Activated naive CD4-positive, alpha-beta T cell (primary cell): ENCODE measurements at places on chromosomes 1 and 21.

DNA sequence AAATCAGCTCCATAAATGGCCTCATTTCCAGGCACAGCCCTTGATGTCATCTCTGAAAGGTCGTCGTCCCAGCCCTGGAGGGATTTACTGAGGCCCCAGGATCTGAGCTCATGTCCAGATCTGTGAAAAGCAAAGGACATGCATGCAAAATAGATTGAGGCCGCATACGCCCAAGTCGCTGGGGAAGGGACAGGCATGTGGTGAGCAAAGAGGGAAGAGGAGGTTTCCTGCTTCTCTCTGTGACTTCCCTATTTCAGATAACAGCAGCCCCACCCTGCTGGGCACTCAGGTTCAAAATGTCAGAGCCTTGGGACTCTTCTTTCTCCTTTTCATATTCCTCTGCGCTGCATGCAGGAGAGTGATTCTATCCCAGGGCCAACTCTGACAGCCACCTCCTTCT lies 197.2 kb downstream of the ADSS2 start:
- DNase-seq: no peak

- DNase-seq: no peak
Measured at GRCh38 chr1:153395136-153395685, 4.3 kb upstream of the S100A8 start.

- no peak for DNase-seq
Measured at GRCh38 chr1:171152549-171152948, 32.6 kb upstream of the FMO2 start.

DNA sequence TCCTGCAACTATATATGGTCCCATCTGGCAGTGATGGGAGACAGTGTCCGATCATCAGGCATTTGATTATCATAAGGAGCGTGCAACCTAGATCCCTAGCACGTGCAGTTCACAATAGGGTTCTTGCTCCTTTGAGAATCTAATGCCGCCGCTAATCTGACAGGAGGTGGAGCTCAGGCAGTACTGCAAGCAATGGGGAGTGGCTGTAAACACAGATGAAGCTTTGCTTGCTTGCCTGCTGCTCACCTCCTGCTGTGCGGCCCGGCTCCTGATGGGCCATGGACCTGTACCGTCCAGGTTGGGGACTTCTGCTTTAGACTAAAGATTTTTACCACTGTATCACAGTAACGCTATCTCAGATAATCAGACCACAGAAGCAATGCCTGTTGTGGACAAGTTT lies 63.8 kb downstream of the TGFB2 start:
- DNase-seq: no peak

DNA sequence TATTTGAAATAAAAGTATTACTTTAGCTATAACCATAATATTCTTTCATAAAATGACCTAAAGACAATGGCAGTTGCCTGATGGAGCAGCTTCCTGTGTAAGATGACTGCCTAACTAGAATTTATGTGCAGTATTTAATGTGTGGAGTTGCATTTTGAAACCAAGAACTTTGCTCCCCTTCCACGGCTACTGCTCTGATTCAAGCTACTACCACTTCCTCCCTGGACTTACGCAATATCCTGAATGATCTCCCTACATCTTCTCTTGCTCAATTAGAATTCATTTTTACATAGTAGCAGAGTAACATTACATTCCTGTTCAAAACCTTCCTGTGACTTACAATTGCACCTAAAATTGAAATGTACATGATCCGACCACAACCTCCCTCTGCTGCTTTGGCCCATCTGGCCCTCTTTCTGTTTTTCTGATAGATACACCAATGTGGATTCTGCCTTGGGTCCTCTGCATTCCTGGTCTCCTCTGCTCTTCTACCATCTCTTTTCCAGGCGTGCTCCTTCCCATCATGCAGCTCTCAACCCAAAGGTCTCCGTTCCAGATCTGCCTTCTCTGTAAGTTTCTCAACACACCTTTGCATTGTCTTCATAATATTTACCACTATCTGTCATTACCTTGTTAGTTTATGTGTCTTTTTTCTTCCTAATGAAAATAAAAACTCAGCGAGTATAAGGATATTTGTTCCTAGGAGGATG lies 47.4 kb upstream of the USP25 start:
- no peak for DNase-seq

DNA sequence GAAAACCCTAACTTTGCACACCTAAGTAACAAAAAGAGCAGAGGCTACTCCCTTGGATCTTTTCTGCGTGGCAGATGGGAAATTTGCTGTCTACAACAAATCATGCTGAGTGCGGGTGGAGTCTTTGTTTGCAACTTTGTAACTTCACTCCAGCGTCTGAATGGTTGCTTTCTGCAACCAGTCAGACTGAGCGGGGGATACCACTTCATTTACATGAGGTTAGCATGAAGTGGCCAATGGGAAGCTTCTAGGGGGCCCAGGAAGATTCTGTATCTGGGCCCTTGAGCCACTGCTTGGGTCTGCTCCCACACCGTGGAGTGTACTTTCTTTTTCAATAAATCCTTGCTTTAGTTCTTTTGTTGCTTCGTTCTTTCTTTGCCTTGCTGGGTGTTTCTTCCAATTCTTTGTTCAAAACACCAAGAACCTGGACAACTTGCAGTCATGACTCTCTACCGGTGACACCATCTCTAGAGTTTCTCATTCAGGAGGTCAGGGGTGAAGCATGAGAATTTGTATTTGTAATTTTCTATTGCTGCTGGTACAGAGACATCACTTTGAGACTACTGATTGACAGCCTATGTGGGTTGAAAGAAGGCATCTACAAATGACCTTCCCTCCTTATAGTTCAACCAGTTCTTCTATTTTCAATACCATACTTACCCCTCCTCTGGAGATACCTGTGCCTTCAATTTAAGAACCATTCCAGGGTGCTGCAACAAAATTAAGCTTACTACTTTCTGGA lies 55.8 kb upstream of the RC3H1 start:
- no peak for DNase-seq

DNA sequence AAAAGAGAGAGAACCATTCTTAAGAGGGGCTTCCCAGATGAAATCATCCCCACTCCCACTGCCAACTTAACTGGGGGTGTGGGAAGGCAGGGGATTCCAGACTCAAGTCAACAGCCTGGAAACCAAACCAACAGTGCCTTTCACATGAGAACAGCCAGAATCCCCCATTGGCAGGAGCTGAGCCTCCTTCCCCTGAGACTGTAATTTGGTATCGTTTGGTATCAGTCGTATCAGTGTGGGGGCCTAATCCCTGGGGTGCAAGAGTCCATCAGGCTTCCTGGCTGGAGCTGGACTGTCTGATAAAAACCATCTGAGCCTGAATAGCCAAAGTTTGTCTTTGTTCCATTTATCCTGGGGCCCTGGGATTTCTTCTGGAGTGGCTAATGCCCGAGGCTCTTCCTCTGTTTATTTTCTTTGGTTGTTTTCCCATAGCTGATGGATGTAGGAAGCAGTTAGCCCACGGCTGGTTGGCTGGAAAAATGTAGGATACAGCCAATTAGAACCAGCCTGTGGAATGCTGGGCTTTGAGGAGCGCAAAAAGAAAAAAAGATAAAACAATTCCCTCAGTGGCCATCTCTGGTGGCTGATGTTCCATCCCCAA lies 84.6 kb downstream of the LAMC2 start:
- no peak for DNase-seq

- no peak for DNase-seq
Measured at GRCh38 chr1:178066296-178066907, 27.5 kb upstream of the RASAL2 start.

- DNase-seq: no peak
Measured at GRCh38 chr1:199404976-199405375, 622.5 kb upstream of the NR5A2 start.

- no peak for DNase-seq
Measured at GRCh38 chr1:118304722-118305359, 119.8 kb upstream of the SPAG17 start.

DNA sequence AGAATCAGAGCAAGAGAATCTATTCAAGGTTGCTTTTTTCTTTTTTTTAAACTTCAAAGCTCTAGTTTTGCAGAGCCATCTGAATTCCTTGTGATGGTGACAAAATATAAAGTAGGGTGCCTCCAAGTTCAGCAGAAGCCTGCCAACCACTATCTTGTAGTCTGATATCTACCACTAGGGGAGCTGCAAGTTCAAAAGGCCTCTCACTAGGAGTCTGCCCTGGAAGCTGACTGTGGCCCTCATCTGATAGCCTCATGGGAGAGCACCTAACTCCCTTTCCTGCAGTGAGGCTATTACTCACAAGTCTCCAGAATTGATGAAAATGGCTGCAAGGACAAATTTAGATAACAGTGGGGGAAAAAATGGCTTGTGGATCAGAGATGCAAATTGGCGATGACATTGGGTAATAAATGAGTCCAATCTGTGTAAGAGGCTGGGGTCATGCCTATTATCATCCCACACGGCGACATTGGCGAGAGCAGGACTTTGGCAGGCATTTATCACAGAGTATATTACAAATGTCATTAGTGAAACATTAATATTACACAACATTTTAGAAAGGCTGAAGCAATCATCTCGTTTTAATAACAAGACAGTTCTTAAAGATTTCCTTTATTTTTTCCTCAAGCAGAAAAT lies 10.7 kb upstream of the ZP4 start:
- no peak for DNase-seq

DNA sequence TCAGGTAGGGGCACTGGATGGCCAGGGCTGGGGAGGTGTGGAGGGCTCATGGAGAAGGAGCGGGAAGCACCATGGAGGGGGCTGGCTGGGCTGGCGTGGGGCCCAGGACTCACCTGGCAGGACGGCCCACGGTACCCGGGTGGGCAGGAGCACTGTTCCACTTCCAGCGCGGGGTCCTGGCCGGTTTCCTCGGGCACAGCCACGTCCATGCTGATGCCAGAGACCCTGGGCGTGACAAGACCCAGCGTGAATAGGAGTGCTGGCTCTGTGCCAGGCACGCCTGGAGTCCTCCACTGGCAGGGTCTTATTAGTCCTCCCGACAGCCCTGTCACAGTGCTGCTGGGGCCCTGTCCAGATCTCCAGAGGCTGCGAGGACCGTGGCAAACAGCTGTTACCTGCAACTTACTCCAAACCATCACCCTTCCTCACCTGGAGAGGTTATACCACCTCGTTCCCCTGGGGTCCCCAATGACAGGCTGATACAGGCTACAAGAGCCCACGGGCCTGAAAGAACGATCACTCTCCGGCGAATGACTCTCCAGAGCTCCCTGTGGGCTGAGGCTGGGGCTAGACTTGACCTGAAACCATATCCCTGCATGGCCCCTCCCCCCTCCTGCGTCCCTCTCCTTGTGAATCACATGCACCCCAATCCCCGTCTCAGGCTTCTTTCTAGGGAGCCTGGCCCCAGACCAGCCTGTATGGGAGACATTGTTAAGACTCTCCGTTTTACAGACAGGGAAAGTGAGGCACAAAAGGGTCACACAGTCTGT lies 62.1 kb downstream of the HSPG2 start:
- DNase-seq: no peak

DNA sequence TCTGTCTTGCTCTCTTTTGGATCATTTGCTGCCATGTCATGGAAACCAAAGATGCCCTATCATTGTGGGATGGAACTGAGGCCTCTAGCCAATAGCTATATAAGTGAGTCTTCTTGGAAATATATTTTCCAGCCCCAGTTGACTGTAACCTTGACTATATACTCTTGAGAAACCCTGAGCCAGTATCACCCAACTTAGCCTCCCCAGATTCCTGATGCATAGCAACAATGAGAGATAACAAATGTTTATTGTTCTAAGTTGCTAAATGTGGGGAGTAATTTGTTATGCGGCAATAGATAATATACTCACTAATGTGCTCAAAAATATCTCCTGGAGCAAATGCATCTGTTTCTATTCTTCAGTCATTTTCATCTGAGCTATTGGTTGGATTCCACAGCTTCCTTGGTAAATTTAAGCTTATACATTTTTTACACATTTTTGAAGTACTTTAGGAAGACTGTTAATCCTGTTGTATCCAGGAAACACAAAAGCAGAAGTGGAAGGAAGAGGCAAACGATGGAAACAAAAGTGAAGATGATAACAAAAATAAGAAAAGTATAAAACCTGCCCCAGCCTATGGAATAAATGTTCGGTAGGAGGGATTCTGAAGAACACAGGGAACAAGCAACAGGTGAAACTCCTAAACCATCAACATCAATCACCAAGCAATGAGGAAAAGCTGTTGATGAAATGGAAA lies 6.3 kb upstream of the SRRM1 start:
- no peak for DNase-seq

GRCh38 chr1:212507369-212507768 lies 74.6 kb downstream of the NENF start:
- DNase-seq: no peak

- DNase-seq: no peak
Measured at GRCh38 chr1:27403931-27404330, 11.5 kb downstream of the GPR3 start.

DNA sequence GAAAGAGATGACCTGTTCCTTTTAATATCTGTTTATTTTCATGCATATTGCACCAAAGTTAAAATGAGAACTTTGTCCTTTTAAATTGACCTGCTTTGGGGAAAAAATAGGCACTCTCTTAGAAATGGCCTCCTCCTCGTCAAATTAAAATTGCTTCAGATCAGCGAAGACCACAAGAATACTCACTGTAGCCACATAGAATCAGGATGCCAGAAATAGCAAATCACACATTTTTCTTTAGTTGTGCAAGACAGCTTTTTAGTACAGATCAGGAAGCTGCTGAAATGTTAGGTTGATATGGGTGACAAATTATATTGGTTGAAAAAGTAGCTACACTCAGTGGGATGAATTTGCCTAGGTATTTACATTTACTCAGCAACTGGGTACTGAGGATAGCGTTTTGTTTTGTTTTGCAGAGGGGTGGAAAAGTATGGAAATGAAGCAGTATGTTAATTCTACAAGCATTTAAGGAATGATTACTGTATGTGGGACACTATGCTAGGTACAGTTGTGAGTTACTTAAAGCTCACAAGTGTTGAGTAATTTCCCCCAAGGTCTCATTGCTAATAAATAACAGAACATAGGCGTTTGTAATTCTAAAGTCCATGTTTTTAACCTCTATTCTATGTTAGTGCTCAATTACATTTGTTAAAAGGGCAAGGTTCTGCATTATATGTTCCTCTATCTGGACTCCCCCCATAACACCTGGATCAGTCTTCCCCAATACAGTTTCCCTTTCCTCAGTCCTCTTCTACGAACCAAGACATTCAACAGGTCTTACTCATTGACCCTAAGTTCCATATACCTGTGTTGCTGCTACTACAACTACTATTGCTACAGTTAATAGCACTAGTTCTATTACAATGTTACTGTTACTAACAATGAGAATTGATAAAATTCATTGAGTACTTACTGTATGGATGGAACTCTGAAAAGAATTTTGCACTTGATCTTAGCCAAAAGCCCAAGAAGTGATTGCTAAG lies 99.4 kb upstream of the S1PR1 start:
- DNase-seq: no peak

- no peak for DNase-seq
Measured at GRCh38 chr1:160841079-160841478, 21.6 kb downstream of the CD244 start.

DNA sequence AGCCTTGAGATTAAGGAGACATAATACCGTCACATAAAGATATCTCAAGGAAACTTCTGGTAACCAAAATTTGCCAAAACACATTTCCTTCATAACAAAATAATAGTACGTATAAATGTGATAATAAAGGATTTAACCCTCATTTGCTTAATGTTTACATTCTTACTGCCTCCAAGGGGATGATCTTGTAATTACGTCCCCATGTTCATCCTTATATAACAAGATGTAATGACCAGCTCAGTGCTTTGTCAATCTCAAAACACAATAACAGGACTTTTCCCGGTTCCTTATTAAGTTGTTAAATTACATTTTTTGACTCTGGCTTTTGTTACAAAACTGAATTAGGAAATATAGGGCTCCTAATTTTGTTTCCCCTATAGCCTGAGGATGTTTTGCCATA lies 41.3 kb upstream of the UHMK1 start:
- DNase-seq: no peak

GRCh38 chr1:26827663-26828062 lies 1.2 kb downstream of the ZDHHC18 start:
- DNase-seq: no peak
